Stimulated activated CD8-positive, alpha-beta memory T cell treated with anti-CD3 and anti-CD28 coated beads, Interleukin-7, amount 100 ng/mL, for 1 hour (primary cell): ENCODE measurements at places on chromosomes 11 and 22.

GRCh38 chr22:41907436-41908401 is 7.2 kb downstream of the SHISA8 start:
- DNase-seq, result no peak

- no peak for DNase-seq
These were observed 1.5 kb downstream of the LRRC75B start for GRCh38 chr22:24591286-24591830.

GRCh38 chr22:42997582-42998090 is 17.3 kb downstream of the PACSIN2 start:
- no peak for DNase-seq

- no peak for DNase-seq
These were observed 227.9 kb downstream of the BLID start for GRCh38 chr11:121887976-121888557.

DNA sequence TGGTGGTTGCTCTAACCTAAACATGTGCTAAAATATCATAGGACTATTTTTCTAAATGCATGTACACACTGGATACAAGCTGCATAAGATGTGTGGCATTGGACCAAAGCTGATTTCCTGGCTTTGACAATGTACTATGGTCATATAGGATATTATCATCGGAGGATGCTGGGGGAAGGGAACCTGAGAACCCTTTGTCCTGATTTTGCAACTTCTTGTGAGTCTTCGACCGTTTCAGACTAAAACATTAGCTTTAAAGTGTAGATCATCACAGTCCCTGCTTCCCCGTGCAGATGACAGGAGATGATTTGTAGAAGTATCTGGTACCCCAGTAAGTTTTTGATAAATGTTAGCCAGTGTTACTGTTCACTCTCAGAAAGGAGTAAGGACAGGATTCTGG is 554.7 kb downstream of the MIAT start:
- DNase-seq, result no peak

DNA sequence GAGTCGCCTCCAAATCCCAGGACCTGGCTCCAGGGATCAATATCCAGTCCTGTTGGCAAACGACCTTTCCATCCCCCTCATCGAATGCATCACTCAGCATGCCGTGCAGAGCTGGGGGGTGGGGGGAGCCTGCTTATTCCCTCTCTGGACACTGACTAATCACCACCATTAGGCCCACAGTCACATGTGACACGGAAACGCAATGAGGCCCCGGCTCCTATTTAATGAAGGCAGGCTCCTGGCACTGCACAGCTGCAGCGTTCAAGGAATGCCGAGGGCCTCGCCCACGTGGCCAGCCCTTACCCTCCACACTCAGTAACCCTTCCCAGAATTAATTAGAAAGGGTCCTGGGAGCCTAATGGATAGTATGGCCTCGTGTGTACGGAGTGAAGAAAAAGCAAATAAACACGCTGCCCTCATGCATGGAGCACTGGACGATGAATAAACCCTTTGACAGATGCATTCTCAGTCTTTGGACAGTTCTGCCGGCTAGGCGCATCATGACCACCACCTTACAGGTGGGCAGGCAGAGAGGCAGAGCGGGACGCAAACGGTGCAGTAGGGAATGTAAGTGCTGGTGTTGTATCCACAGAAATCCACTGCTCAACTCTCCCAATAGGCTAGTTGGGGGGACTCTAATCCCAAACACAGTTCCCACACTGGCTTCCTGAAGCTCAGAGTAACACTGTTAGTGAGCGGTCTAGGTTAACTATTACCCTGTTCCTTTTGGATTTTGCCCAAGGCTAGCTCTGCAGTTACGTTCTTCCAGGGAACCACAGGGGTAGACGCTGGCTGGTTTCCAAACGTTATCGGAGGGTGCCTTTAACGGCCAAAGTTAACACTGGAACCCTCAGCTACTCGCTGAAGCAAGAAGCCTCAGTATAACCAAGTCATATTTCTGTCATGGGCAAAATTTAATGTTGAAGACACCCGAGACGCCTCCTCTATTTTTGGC is 490.1 kb downstream of the OPCML start:
- DNase-seq, result no peak

GRCh38 chr11:114242032-114242431 is 54.2 kb upstream of the NNMT start:
- DNase-seq, result no peak

- no peak for DNase-seq
These were observed 7.8 kb upstream of the DUSP18 start for GRCh38 chr22:30675436-30675835.

DNA sequence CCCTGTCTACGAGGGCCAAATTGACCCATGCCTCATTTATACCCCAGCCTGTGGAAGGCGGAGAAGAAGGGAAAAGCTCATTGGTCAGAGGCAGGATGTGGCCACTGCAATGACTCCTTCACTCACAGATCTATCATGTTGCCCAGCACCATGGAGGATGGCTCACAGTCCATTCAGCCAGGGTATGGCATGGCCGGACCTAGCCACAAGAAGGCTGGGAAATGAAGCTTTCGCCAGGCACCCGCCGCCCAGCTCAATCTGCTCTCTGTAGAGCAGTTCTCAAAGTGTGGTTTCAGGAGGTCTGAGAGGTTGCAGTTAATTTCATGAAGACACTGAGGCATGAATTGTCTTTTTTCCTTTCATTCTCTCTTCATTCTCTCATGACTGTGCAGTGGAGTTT is 40.6 kb upstream of the LINC01488 start:
- DNase-seq, result no peak

GRCh38 chr22:50573491-50574382 is 4.5 kb downstream of the CPT1B start:
- DNase-seq, result no peak

DNA sequence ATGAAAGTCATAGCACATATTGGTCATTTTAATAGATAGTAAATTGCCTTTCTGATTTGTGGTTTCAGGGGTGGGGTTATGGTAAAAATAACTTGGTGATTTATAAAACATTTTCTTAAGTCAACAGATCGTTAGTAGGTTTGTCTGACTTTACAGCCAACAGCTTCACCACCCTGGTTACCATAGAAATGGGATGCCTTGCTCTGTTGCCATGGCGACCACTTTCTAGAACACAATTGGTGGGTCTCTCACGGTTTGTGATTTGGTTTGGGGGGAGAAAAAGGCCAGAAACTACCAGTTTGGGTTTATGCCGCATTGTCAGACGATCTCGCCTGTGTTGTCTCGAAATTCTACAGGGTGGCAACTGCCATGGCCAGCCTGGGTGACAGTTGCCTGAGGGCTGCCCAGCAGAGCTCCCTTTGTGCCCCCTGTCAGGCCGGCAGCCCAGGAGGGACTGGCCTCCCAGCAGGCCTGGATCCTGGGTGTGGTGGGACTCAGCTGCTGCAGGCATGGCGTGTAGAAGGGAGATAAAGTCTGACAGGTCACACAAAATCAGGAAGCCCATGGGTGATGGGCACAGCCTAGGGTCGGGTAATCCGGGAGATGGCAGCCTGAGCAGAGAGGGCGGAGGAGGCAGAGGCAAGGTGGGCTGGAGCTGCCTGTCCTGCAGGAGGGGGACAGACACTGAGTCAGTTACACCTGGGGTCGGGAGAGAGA is 30.9 kb downstream of the KCNC1 start:
- no peak for DNase-seq

- no peak for DNase-seq
These were observed 912.8 kb downstream of the DLG2 start for GRCh38 chr11:84714316-84714780.

DNA sequence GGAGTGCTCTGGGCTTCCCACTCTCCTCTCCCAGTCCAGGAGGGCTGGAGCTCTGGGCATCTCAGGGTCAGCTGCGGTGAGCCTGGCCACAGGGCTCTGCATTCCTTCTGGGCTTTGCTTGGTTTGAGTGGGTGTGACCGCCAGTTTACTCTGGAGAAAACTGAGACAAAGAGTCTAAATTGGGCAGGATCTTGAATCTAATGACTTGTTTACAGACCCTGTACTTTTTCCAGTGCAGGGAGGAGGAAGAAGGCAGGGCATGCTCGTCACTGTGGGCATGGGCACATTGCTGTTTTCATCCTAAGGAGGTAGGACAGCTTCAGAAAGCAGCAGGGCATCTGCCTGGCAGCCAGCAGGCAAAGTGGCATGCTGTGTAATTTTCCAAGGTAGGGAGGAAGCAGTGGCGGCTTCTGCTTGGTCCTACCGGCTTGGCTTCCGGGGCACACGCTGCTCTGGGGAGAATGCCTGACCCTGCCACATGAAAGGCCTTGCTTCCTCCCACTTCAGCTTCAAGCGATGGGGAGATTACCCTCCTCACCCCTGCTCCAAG is 22.9 kb downstream of the FLI1 start:
- DNase-seq, result no peak

GRCh38 chr11:945986-946385 is 20.3 kb downstream of the AP2A2 start:
- DNase-seq, result no peak

GRCh38 chr11:22733475-22734248 is 67.3 kb downstream of the GAS2 start:
- no peak for DNase-seq

DNA sequence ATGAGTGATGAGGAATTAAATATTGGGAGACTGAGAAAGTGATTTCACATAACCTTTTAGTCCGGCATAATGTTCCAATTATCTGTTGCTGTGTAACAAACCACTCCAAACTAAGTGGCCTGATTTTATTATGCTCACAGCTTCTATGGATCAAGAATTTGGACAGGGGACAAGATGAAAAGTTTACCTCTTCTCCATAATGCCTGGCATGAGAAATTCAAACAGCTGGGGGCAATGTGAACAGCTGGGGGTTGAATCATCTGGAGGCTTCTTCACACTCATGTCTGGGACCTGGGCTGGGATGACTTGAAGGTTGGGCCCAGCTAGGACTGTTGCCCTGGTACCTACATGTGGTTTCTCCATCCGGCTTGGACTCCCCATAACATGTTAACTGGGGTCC is 99.4 kb upstream of the DRD2 start:
- no peak for DNase-seq

DNA sequence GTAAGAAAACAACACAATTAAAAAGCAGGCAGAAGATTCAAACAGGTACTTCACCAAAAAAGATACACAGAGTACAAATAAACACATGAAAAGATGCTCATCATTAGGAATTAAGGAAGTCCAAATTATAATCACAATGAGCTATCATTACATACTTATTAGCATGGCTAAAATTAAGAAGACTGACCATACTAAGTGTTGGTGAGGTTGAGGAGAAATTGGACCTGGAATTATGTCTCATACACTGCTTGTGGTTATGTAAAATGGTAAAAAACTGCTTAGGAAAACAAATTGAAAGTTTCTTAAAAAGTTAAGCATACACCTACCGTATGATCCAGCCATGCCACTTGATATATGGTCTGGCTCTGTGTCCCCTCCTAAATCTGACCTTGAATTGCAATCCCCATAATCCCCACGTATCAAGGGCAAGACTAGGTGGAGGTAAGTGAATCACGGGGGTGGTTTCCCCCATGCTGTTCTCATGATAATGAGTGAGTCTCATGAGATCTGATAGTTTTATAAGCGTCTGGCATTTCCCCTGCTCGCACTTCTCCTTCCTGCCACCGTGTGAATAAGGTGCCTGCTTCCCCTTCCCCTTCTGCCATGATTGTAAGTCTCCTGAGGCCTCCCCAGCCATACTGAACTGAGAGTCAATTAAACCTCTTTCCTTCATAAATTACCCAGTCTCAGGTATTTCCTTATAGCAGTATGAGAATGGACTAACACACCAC is 4.8 kb downstream of the SAAL1 start:
- no peak for DNase-seq
